ENCODE measurements at places on chromosomes 2 and 18. TPM values are rescaled to one million over a fixed set of nuclear protein-coding genes. Genes with fewer than 3 reads are reported as not detected.

Gene FZD7
- 24.2 TPM for total RNA-seq

Gene MEP1B
- total RNA-seq: not detected

GRCh38 chr18:31658670-31659575 lies 25.5 kb downstream of the B4GALT6 start:
- DNase-seq: no peak

Gene MC5R
- total RNA-seq: not detected

Gene XIRP2
- 298 TPM for total RNA-seq

DNA sequence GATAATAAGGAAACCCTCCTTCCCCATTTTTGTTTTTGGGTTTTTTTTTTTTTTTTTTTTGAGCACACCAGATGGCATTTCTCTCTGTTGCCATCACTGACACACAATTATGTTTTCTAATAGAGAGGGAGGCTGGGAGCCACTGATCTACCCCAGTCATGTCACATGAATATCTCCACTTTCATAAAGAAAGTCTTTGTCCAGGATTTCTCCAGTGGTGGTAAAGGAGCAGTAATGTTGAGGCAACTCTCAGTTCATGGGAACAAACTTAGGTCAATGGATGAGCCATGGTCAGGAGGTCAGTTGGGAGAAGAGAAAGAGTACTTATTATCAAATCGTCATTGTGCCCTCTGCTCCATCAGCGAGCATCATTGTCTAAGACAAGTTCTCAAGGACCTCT lies 603.7 kb downstream of the ARHGAP15 start:
- no peak for DNase-seq

- no peak for DNase-seq
Measured at GRCh38 chr2:142270291-142270690, 139.5 kb upstream of the LRP1B start.

All from Right ventricle myocardium inferior (tissue), 1 donor.